ENCODE measurements at places on chromosomes 4 and X. TPM values are rescaled to one million over a fixed set of nuclear protein-coding genes. Genes with fewer than 3 reads are reported as not detected.

GRCh38 chr4:103915224-103915869 is 195.6 kb upstream of the TACR3 start:
- DNase-seq = no peak

- no peak for DNase-seq
These were observed 203.6 kb upstream of the AGTR2 start for GRCh38 chrX:115966920-115967319.

- DNase-seq = no peak
These were observed 17.9 kb upstream of the HERC6 start for GRCh38 chr4:88360791-88361190.

- no peak for DNase-seq
These were observed 333.3 kb upstream of the DDX53 start for GRCh38 chrX:22666441-22666840.

DNA sequence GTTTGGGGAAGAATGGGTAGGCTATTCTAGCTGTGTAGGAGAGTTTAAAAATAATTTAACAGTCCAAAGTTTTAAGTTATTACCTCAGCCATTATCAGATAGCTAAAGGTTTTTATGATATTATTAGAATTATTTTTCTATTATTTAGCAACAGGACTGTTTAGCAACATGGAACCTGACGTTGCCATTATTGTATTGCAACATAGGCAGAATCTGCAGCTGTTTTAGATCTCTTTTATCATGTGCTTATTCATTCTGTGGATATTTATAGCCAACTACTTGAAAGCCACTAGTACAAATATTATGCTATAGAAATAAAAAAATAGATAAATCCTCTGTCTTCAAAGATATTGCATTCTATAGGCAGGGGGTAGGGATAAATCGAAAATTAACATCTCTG is 382.0 kb upstream of the TRAM1L1 start:
- no peak for DNase-seq

The SPANXA1 gene
- not detected for total RNA-seq

Measured in mesothelial cell of epicardium (in vitro differentiated cells).